Fibroblast of skin of scalp (primary cell): ENCODE measurements at places on chromosomes 11 and 22.

DNA sequence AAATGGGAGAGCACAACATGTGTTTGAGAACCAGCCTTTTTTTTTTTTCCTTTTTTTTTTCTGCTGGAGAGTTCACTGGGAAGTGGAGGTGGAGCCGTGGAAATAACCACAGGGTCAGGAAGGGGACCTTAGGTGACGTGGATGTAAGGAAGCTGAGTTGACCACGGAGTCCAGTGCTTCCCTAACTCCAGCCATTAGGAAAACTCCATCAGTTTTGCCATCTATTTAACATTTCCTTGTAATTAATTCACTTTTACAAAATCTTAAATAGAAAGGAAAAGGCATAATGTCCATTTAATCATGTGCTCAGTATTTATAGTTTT, 2.0 kb upstream of the CDK2AP2 start:
- DNase-seq, result no peak

DNA sequence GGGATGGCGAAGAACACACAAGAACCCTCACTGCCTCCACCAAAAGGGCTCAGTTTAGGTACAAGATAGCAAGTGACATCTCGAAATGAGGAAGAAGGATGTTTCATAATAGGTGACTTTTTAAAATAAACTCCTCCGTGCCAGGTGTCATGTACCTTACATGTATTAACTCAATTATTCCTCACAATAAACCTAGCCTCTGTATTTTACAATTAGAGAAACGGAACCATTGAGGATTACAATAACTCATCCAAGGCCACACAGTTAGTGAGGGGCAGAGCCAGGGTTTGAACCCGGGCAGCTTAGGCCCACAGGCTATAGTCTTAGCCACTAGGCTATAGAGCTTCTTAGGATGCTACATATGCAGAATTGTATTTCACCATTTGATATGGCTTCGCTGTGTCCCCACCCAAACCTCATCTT, 965 bp upstream of the PAMR1 start:
- DNase-seq, result peak; percentile 63

DNA sequence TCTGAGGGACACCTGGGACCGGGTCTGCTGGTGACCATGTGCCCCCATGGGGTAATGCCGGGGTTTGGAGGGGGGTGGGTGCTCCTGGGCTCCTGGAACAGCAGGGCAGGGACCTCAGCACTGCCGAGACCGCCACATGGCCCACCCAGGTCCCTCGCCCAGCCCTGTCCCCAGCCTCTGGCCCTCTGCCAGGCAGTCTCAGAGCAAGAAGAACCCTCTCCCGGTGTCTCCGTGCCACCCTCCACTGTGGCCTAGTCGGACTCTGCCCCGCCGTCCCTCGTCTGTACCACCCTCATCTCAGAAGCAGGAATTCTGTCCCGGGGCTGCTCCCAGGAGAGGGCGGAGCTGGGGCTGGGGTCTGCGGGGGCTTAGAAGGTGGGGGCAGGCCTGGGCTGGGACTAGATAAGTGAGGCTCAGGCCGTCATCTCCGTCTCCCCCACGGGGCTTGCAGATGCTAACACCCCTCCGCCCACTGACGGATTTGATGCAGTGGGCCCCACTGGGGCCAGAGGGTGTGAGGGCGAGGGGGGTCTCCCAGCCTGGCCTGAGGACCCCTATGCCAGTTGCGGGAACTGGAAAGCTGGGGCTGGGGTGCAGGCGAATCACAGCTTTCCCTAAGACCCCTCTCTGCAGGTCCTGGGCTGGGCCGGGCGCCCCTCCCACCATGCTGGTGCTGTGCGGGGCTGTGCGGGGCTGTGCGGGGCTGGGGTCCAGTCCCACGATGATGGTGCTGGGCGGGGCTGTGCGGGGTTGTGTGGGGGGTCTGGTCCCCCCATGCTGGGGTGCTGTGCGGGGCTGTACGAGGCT, 1.1 kb downstream of the MUC5AC start:
- no peak for DNase-seq

GRCh38 chr11:86063536-86063935, 5.3 kb downstream of the PICALM start:
- DNase-seq, result peak; percentile 58

- no peak for DNase-seq
Measured at GRCh38 chr22:25413620-25414019, 150.9 kb upstream of the GRK3 start.

DNA sequence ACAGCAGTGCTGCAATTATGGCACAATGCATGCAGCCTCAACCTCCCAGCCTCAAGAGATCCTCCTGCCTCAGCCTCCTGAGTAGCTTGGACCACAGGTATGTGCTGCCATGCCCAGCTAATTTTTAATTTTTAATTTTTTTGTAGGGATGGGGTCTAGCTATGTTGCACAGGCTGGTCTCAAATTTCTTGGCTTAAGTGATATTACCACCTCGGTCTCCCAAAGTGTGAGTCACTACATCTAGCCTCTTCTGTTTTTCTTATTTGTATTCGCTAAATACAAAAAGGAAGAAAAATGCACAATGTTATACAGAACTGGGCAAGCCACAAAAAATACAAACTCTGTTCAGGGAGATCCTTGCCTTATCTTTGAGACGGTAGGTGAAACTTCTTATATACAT, 62.1 kb downstream of the DDI1 start:
- DNase-seq, result no peak
